ENCODE measurements at places on chromosomes 3 and 15.

DNA sequence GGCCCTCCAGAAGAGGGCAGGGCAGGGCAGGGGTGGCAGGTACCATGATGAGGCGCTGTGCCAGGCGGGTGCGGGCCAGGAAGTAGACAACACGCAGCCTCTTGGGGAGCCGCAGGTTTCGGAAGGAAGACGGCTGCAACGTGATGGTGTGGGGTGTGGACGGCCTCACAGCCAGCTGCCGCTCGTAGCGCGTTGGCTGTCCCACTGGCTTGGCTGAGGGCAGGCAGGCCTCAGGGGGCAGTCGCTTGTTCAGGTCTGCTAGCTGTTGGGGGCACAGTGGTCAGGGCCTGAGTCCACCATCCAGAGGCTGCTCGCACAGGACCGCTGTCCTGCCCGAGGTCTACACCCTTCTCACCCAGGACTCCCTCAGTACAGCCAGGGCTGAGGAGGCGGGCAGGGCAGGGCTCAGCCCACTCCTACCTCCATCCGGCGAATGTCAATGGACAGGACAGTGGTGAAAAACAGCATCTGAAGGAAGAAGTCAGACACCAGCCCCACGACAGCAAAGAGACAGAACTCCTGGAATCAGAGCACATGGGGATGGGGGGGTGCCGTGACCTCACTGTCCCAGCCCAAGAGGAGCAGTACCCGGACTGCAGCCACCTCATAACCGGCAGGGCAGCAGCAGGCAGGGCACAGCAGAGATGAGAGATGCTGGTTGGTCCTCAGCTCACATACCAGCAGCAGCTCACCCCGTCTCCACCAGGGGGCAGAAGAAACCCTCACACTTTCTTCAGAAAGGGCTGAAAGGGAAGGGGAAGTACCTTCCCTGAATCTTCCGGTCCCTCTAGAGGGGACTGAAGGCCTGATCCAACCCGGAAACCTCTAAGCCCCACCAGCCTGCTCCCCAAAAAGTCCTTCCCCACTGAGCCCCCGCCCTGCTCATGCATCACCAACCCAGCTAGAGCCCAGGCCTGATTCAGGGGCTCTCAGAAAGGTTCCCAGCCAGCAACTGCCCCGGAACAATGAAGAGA, 40.0 kb downstream of the PTPN23 start:
- DNase-seq: peak; percentile 73

DNA sequence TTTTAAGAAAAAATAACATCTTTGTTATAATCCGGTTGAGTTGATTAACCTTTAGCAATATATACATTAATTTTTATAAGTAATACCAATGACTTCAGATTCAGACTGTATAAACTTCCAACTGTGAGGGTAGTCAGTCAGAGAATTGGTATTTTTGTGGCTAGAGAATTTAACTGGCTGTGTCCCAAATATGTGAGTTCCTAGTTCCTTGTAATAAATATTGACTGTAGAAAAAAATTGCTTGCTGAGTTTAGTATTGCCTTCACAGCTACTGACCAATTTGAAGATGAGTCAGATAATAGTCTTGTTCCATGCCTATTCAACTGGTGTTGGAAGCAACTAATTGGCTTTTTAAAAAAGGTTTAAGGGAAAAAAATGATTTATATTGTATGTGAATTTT, 210.8 kb downstream of the GAP43 start:
- no peak for DNase-seq

DNA sequence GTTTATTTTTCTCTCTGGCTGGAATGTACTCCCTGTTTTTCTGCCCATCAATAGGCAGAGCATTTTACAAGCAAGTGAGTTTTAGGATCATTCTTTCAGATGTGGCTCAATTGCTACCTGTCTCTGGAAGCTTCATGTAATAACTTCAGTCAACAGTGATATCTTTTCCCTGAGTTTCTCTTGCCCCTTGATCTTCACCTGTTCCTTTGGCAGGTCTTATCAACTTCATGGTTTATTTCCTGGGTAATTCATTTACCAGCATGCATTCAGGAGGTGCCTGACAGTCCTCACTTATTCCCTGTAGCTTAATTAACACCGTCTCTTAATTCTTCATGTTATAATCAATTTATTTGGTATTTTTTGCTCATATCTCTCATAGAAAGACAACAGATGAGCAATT, 184.8 kb upstream of the CTDSPL start:
- no peak for DNase-seq

DNA sequence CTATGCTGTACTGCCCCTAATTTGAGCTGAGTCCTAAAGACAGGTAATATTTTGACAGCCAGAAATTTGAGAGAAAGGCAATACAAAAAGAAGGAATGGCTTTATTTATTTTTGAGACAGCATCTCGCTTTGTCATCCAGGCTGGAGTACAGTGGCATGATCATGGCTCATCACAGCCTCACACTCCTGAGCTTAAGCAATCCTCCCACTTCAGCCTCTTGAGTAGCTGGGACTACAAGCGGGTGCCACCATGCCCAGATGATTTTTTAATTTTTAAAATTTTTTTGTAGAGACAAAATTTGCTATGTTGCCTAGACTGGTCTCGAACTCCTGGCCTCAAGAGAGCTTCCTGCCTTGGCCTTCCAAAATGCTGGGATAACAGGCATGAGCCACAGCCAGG, 77.4 kb upstream of the SLC4A7 start:
- DNase-seq: no peak

GRCh38 chr15:94385441-94385840, 154.1 kb downstream of the MCTP2 start:
- no peak for DNase-seq

- DNase-seq: no peak
These were observed 317.7 kb downstream of the MECOM start for GRCh38 chr3:169345662-169346331.

DNA sequence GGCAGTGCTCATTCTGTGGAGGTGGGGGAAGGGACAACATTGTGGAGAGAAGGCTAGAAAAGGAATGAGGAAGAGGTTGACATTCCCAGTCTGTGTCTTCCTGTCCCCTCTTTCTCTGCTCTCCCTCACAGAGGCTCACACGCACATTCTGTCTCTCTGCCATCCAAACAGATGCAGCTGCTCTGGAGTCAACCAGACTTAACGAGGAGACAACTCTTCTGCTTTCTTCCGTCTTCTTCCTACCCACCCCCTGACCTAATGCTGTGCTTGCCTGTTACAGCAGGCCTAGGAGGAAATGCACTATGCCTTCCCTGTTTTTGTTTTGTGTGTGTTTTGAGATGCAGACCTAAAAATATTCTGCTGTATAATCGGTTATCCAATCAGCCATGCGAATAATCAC, 121.9 kb downstream of the CACNA1D start:
- no peak for DNase-seq

GRCh38 chr3:119741657-119742590, 39.1 kb downstream of the CFAP91 start:
- no peak for DNase-seq

DNA sequence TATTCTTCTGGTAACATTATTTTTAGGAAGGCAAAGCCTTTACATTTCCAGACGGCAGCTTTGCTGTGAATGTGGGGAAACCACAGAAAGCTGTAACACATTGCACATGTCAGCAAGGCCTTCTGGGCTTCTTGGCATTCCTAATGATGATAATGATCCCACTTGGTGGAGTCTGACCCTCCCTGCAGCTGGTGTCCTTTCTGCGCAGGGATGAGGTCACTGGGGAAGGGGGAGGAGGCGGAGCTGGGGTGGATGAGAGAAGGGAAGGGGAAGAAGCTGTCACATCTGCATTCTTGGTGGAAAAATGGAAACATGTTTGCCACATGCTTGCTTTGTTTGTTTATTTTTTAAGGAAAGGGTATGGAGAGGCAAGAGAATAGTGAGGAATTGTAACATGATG, 68.6 kb downstream of the FILIP1L start:
- DNase-seq: peak; percentile 11

- no peak for DNase-seq
These were observed 166.8 kb downstream of the IL1RAP start for GRCh38 chr3:190680691-190681090.

DNA sequence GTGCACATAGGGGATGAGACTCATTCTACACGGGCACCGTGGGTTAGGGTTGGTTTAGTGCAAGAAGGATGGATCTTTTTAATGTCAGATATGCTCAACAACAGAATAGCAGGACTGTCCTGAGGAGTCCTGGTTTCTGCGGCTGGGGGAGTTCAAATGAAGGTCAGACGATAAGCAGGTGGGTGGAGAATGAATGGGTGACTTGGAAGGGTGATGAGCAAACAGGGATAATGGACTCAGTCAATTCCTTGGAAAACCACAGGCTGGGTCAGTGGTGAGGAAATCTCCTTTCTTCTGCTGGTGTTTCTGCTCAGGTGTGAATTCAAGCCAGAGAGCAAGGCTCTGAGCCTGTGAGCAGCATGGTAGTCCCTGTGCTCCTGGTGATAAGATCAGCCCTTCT, 59.9 kb downstream of the MESD start:
- no peak for DNase-seq

DNA sequence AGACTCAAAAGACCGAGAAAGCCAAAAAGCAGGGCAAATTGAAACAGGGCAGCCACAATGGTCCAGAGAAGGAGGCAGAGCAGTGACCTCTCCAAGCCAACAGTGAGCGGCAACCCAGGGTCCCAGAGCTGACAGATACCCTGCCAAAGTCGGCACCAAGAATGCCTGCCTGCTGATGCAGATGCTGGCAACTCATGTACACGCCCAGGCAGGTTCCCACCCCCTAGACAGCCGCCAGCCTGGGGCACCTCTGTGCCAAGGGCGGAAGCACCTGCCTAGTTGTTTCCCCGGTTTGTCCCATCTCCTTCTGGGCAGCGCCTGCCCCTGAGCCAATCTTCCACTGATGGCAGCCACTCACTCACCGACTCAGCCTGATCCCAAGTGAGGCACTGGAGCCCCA, 22.1 kb downstream of the KLHL25 start:
- peak; percentile 11 for DNase-seq

DNA sequence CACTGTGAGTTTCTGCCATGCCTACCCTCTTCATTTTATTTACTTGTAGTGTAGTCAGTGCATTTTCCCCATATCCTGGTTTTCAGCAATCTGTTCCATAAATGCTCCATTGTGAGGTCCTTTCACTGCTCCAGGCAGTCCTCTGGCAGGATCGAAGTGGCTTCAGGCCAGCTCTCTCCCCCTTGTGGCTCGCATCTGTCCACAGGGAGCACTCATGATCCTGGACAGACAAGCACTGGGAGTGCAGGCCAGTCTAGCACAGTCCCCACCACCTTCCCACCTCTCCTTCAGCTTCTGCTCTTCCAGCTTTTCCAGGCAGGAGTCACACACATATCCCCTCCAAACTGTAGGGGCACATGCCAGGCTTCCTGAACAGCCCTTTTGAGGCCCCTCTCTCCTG, 173.6 kb downstream of the PPM1L start:
- no peak for DNase-seq

GRCh38 chr3:43290956-43291355, 4.6 kb downstream of the SNRK start:
- DNase-seq: no peak

GRCh38 chr15:59400103-59400813, 27.6 kb upstream of the MYO1E start:
- no peak for DNase-seq

DNA sequence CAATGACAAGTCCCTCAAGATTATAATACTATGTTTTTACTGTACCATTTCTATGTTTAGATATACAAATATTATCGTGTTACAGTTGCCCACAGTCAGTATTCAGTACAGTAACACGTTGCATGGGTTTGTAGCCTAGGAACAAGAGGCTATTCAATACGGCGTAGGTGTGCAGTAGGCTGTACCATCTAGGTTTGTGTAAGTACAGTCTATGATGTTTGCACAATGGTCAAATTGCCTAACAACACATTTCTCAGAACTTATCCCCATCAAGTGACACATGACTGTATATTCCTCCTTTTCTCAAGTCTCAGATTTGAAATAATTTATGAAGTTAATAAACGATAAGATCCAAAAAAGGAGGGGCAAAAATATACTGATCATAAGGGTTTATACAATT, 21.7 kb downstream of the ZDHHC3 start:
- no peak for DNase-seq

DNA sequence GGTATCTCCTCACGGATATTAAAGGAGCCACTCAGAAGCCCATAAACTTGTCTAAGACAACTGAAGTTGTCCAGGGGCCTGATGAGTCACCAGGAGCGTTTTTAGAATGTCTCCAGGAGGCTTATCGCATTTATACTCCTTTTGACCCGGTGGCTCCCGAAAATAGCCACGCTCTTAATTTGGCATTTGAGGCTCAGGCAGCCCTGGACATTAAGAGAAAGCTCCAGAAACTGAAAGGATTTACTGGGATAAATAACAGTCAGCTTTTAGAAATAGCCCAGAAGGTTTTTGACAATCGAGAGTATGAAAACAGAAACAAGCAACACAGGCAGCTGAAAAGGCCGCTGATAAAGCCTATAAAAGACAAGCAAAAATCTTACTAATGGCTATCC, 4.1 kb downstream of the DET1 start:
- DNase-seq: no peak

DNA sequence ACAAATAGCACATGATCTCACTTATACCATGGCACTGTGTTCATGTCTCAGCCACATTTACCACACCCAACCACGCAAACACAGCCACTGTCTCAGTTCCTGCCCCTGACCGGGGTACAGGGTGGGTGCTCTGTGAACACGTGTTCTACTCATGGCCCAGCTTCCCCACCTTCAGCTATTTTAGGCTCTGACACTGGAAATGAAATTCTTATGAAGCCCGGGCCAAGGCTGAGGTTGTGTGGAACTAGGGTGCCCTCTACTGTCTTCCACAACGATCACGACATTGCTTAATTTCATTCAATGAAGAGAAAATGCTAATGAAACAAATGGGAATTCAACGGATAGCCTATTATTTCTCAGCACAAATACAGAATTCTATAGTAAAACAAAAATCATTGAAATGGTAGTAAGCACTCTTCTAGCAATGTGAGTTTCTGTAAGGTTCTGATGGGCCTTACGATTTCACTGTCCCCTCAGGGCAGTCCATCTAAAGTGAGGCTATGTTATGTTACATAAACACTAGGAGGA, 2.1 kb upstream of the GABRA5 start:
- DNase-seq: no peak

GRCh38 chr3:166879661-166880060, 500.4 kb downstream of the ZBBX start:
- no peak for DNase-seq

- no peak for DNase-seq
These were observed 111.2 kb downstream of the EOMES start for GRCh38 chr3:27610800-27611525.

- no peak for DNase-seq
These were observed 12.2 kb downstream of the CGNL1 start for GRCh38 chr15:57388464-57388863.

DNA sequence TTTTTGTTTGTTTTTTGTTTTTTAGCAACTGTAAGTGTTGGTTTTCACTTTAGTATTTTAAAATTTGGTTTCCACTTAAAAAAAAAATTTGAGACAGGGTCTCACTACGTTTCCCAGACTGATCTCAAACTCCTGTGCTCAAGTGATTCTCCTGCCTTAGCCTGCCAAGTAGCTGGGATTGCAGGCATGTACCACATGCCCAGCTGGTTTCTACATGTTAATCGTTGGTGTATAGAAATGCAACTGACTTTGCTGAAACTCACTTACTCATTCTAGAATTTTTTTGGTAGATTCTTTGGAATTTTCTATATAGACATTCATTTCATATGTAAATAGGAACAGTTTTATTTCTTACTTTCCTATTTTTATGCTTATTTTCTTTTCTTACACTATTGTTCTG, 244.7 kb upstream of the MRPL3 start:
- no peak for DNase-seq

GRCh38 chr15:85582131-85583079, 202.0 kb downstream of the AKAP13 start:
- DNase-seq: peak; percentile 20

GRCh38 chr3:87361956-87362355, 85.6 kb upstream of the POU1F1 start:
- no peak for DNase-seq
